ENCODE measurements at places on chromosomes 1 and 21.

- no peak for DNase-seq
Observed at GRCh38 chr1:228866468-228866867, 131.2 kb downstream of the RHOU start.

DNA sequence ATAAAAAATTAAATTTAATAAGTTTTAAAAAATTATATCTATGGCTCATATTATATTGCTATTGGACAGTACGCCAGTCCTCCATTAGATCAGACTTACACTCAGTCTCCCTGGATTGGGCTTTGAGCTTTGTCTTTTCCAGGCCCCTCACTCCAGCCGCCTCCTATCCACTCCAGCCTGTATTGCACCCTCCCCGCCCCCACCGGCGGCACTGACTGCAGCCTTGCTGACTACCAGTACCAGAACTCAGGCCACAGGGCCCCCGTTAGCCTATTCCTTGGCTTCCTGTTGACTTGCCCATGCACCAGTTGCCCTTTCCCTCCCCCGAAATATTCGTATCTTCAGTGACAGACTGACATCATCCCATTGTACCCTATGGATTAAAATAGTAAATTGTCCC lies 127.9 kb downstream of the CSMD2 start:
- DNase-seq = no peak

DNA sequence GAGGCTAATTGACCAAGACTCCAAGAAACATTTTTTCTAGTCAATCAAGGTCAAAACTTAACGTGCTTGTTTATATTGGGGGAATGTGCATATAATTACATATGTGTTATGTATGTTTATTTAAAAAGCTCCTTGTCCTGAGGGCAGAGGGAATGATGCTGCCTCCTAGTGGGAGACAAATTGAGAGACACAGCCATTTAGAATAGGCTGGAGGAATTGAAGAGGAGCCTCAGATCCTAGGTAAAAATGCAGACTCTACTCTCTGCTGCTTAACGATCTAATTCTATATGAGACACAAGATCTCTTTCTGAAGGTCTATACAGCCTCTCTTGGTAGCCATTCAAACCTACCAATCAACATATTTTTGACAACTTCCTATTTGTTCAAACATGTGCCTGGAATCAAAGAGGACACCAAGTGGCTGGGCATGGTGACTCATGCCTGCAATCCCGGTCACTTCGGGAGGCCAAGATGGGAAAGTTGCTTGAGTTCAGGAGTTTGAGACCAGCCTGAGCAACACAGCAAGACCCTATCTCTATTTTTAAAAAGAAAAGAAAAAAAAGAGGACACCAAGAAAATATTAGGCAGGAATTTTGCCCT lies 136.6 kb upstream of the ZNF648 start:
- no peak for DNase-seq

- no peak for DNase-seq
Observed at GRCh38 chr1:223417444-223417843, 24.2 kb downstream of the CCDC185 start.

- no peak for DNase-seq
Observed at GRCh38 chr21:14519000-14519399, 27.1 kb downstream of the SAMSN1 start.

- DNase-seq = no peak
Observed at GRCh38 chr1:16979475-16980327, 719 bp downstream of the MFAP2 start.

GRCh38 chr1:87914396-87914795 lies 585.7 kb downstream of the LMO4 start:
- DNase-seq = no peak

DNA sequence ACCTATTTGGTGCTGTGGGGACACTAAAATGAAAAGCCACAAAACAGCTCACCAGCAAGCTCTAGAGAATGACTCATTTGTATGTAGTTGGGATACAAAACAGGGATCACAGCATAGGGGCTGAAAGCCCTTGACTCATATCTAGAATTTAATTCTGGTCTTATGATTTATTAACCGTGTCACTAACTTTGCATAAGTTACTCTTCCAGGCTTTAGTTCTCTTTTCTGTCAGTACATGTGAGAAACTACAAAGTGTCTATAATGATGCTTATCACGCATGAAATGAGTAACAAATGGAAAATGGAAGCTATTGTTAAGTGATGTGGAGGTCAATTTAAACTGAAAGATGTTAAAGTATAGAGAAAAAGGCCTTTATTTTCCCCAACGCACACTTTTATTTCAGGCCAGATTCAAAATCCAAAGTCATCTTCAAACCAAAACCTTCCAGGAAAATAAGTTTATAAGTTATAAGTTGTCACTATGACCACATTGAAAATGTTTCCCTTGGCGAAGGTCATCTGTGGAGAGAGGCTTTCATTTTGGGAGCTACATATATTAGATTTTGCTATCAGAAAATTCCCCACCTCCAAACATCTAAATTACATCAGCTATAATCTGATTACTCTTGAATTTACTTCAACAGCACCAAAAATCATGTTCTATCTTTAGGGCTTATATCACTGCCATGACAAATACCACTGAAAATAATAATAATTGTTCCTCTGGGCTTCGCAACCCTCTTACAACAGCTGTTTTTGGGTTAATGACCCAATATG lies 430.5 kb downstream of the MRPL39 start:
- no peak for DNase-seq
